IMR-90 (cell line): ENCODE measurements at places on chromosomes 13 and 19.
A peak's percentile ranks its signal among the peaks of the same experiment; 100 is the strongest.

- peak; percentile 62 for DNase-seq
Measured at GRCh38 chr19:28705008-28705407, 507.9 kb downstream of the UQCRFS1 start.

DNA sequence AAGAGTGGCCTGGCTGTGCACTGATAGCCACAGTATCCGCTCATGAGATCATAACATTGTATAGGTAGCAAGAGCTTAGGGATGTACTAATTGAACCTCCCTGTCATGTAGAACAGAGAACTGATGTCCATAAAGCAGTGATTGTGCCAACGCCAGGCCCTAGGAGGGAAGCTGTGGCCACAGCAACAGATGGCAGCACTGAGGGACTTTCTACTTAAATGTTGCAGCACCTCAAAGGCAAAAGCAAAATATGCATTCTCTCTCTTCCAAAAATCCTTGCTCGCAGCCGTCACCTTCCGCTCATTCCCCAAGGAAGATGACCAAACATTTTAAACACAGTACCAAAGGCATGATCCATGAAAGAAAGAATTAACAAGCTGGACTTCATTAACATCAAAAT is 32.3 kb downstream of the COL4A1 start:
- DNase-seq, result no peak

DNA sequence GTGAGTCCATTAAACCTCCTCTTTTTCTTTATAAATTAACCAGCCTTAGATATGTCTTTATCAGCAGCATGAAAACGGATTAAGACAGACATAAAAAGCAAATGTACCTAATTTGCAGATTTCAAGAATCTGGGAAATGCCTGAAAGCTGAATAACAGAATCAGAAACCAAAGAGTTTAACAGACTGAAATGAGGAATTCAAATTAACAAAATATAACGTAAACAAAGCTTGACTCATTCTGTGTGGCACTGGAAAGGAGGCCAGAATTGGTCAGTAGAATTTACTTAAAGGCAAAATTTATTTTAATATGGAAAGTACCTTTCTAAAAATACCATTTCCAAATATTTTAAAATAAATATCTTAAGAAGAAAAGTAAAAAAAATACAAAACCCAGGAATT is 540.6 kb upstream of the HTR2A start:
- DNase-seq, result peak; percentile 89

- DNase-seq, result peak; percentile 22
Measured at GRCh38 chr19:35901854-35902661, at the start of gene HCST. Gene HCST (plus strand): TSS chr19:35902529. CDS start chr19:35902594, 65 bp downstream.

DNA sequence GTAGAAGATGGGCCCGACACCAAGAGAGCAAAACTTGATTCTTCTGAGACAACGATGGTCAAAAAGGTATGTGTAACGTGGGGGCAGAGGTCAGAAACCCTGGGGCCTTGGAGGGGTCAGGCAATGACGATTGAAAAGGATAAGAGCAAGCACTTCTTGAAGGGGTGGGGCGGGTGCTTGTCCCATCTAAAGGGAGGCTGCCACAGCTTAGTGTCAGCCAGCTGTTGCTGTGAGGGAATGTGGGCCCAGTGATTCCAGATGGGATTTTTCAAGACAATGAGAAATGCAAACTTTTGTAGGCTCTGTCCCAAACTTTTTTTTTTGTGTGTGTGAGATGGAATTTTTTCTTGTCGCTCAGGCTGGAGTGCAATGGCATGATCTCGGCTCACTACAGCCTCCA is 24.5 kb downstream of the SAE1 start:
- DNase-seq, result no peak

- no peak for DNase-seq
Measured at GRCh38 chr13:37345869-37346268, 240.4 kb upstream of the CSNK1A1L start.

DNA sequence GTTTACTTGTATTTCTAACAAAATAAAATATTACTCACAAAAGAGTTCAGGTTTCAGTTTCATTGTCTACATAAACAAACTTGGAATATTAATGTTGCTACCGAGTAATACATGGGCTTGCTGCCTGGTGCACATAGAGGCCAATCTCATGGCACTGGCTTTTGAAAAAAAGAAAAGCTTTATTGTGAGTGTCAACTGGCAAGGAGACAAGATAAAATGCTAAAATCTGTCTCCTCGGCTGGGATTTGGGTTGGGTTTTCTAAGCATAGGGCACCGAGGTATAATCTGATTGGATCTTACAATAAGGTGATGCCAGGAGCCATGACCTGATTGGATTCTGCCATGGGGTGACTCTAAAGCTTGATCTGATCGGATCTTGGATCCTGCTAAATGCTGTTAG is 1519.9 kb upstream of the MIR17HG start:
- no peak for DNase-seq

- DNase-seq, result no peak
Measured at GRCh38 chr19:2176337-2176994, 12.7 kb downstream of the DOT1L start.

- DNase-seq, result no peak
Measured at GRCh38 chr13:68369739-68370138, 1139.6 kb upstream of the PCDH9 start.

- DNase-seq, result no peak
Measured at GRCh38 chr13:32041429-32041828, 9.9 kb downstream of the FRY start.

- DNase-seq, result peak; percentile 55
Measured at GRCh38 chr13:109870696-109871370, 84.5 kb upstream of the IRS2 start.

DNA sequence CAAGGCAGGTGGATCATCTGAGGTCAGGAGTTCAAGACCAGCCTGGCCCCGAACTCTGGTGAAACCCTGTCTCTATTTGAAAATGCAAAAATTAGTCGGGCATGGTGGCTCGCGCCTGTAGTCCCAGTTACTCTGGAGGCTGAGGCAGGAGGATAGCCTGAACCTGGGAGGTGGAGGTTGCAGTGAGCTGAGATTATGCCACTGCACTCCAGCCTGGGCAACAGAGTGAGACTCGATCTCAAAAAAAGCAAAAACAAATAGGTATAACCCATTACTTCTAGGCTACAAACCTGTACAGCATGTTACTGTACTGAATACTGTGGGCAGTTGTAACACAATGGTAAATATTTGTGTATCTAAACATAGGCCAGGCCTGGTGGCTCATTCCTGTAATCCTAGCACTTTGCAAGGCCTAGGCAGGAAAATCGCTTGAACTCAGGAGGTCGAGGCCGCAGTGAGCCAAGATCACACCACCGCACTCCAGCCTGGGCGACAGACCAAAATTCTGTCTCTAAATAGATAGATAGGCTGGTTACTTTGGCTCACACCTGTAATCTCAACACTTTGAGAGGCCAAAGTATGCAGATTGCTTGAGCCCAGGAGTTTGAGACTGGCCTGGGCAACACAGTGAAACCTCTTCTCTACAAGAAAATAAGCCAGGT is 63.5 kb downstream of the MYO9B start:
- DNase-seq, result no peak

- no peak for DNase-seq
Measured at GRCh38 chr13:34300559-34300958, 482.6 kb downstream of the RFC3 start.

- no peak for DNase-seq
Measured at GRCh38 chr19:28881616-28882015, 331.3 kb downstream of the UQCRFS1 start.

DNA sequence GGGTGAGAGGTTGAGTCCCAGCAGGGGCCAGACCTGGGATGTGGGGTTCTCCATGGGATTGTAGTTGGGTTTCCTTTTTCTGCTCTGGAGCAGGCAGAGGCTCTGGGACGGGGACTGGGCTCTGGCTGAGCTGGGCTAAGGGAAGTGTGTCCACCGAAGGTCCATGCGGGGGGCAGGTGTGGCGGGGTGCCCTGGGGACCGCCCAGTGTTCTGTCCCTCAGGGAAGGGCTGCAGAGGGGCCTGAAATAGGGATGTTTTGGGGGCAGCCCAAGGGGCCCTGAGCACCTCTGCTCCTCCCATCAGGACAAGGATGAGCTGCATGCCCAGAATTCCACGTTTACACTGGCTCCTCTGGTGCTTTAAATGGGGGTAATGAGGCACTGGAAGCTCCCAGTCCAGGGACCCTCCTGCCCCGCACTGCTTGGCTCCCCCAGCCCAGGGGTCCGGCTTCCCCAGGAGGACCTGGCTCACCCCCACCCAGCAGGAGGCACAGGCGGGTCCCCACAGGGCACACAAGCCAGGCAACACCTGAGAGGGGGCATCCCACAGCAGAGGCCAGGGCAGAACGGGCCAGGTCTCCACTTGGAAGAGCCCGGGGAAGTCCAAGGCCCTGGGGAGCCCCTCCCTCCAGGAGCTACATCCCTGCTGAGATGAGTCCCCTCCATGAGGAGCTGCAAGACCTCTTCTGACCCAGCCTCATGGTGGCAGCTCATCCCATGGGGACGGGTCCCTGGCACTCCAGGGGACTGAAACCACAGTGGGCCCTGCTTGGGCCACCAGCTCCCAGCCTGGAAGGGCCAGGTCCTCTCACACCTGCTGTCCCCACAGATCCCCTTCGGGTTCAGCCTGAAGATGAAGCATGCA is 14.7 kb upstream of the ZNF14 start:
- DNase-seq, result no peak

GRCh38 chr19:40810160-40810559 is 11.2 kb downstream of the EGLN2 start:
- no peak for DNase-seq

DNA sequence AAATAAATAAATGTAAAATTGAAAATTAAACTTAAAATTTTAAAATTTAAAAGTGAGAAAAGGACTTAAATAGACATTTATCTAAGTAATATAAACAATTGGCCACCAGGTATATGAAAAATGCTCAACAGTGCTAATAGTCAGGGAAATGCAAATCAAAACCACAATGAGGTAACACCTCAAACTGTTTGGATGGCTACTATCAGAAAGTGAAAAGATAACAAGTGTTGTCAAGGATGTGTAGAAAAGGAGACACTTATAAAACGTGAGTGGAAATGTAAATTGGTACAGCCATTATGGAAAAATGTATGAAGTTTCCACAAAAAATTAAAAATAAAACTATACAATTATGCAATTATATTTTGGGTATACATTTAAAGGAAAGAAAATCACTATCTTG is 752.2 kb downstream of the EFNB2 start:
- DNase-seq, result no peak

GRCh38 chr13:25844559-25845434 is 207.0 kb downstream of the SHISA2 start:
- DNase-seq, result no peak

GRCh38 chr13:53198017-53198416 is 169.4 kb downstream of the OLFM4 start:
- DNase-seq, result no peak

DNA sequence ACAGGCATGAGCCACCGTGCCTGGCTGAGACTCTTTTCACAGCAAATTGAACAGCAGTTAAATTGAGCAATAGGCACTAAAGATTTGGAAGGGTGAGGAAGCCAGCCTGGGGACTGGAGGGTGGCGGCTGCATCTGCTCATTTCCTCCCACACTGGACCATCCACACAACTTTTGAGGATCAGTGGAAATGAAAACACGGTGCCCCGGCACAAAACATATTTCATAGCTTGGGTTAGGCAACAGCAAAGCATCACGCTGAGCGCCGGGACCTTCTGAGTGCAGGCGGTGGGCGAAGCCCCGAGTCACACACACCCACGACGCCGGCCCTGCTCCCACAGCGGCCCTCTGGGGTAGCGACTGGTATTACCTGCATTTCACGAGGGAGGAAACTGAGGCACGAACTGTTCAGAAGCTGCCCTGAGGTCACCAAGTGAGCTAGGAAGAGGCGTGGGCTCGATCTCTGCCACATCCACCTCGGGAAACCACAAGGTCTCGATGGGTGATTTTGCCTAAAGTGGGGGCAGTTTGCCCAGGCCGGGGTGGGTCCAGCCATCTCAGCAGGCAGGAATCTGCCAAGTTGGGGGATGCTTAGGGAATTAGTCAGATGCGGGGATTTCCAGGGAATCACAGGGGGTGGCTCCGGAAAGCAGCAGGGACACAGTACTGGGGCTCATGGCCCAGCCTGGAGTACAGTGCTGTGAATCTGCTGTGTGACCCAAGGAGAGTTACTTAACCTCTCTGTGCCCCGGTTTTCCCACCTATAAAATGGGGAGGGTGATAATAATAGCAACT is 3.5 kb upstream of the SBNO2 start:
- DNase-seq, result peak; percentile 97

DNA sequence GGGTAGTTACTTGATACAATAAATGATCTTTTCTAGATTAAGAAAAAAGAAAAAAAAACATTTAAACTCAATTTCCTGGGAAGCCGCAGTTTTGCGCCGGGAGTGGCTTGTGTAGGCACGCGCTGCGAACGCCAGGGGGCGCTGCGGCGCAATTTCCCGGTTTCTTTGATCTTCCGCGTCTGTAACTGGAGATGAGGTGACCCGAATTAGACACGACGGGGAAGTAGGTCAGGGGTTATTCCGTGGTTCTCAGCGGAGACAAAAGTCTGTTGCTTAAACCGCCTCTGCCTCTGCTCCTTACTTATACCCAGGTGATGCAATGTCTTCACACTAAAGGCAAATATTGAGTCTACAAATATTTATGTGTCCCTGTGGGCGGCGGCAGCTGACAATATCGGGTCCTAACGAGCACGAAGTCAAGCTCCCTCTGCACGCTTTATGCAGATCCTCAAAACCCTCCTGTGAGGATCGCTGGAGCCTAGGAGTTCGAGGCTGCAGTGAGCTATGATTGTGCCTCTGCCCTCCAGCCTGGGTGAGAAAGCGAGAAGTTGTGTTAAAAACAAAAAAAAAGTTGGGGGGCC is 15.2 kb downstream of the STXBP2 start:
- DNase-seq, result peak; percentile 60

- no peak for DNase-seq
Measured at GRCh38 chr13:111179908-111180760, 65.0 kb downstream of the ARHGEF7 start.

DNA sequence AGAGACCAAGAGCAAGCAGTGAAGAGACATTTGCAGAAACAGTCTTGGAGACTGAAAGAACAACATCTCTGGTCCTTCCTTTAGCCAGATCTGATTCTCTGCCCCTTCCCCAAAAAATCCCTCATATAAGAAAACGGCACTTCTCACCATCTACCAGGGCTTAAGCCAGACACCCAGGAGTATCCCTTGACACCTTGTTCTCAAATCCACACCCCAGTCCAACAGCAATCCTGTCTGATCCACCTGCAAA is 1.7 kb upstream of the PLEKHG2 start:
- no peak for DNase-seq

GRCh38 chr13:21134475-21134874 is 41.9 kb downstream of the SKA3 start:
- DNase-seq, result no peak

DNA sequence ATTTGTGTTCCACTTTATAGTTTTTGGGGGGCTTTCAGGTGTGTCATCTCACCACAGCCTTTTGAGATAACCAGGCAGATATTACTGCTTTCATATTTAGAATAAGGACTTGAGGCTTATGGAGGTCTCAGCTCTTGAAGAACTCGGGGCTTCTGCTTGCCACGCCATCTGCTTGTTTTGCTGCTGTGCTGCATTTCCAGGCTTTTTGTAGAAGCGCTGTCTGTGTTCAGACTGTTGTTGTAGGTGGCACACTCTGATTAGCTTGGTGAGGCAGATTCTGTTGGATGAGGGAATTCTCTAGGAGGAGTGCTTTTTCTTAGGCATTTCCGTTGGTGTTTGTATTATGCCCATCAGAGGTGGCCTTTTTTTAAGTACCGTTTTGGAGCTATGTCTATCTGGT is 57.2 kb downstream of the WASF3 start:
- DNase-seq, result no peak
